ENCODE measurements at places on chromosomes 6 and 20.

DNA sequence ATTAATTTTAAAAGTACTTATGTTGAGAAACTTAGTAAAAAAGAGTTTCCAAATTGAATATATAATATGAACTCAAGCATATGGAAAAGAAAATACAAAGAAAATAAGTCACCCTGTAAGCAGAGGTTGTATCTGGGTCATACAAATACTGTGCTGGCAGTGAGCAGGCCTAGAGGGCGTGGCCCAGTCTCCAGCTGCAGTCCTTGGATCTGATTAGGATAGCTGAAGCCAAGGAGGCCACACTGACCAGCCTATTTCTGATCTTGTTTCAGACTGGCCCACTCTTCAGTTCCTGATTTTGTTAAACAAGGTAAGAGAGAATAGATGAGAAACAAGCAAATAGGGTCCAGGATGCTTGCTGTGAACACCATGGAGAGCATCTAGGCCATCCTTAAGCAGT lies 228.8 kb downstream of the EPM2A start:
- DNase-seq: no peak

- no peak for DNase-seq
These were observed 59.9 kb downstream of the NUDT3 start for GRCh38 chr6:34332251-34333198.

DNA sequence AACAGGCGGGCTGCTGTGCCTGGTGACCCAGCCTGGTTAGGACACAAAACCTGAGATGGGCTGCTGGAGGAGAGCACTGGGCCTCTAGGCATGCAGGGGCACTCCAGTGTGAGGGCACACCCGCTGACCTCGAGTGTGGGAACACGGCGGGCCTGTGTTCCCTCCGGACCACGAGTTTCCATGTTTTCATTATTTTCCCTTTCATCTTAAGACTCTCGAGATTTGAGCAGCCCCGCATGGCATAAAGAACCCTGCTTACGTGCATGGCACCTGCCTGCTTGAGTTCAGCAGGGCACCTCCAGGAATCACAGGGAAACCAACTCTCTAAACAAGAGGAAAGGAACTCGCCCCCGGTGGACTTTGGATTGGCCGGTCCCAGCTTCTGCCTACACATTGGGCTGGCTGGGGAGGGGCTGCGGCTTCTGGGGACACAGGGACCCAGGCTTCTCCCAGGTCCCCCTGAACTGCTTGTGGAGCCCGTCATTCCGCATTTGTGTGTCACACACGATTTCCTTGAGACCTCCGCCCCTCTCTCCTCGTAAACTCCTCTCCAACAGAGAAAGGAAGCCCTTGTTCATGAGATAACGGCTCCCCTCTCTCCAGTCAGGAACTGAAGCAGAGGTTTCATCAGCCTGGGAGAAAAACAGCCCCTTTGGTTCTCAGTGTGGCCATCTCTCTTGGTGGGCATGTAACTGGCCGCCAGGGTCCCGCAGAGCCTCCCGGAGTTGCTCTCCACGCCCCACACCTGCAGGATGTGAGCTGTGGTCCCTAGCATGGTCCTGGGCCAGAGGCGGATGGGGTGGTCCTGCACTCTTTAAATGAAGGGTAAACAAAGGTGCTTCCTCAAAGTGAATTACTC lies 181.8 kb downstream of the TTLL2 start:
- no peak for DNase-seq

DNA sequence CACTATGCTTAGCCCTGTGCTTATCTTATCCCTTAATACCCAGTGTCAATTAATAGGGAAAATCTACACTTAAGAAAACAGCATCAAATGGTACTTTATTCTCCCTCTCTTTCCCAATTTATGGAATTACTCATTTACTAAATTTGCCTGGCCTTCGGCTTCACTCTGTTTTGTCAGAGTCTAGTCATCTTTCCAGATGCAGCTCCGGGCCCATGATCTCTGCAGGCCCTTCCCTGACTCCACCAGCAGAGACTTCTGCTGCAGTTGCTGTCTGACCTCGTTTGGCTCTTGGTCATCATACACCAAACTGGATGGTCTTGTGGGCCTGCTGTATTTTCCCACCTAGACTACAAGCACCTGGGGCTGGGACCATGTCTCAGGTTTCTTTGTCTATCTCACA lies 27.4 kb downstream of the MRS2 start:
- no peak for DNase-seq

DNA sequence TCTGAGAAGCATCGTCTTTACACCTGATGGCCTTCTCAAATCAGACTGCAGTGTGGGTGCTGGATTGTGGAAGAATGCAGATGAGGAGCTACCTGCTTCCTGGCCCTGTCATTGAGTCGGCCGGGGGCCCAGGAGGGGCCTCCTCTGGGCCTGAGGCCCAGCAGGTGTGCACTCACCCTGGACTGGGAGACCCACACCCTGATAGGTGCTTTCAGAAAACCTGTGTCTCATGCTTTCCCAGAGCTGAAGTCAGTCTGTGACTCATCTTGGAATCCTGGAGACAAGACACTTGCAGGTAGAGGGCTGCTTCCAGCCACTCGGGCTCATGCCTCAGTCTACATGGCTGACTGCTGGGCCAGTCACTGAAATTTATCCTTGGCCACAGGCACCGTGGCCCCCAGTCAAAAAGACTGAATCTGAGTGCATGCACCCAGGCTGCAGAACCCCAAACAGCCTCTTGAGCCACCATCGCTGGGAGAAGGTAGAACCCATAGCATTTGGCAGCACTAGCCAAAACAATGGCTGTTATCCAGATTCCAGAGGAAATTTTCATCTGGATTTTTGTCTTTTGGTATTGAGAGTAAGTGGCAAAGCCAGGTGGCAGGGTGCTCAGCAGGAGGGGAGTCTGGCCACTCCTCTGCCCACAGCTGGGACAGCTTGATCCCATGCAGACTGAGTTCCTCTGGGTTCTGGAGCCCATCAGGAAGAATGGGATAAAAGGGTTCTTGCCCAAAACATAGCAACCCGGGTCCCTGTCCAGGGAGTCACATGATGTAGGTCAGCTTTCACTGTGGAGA lies 182.0 kb upstream of the CST7 start:
- DNase-seq: no peak

GRCh38 chr6:163543321-163543720 lies 128.8 kb downstream of the QKI start:
- DNase-seq: peak; percentile 86

DNA sequence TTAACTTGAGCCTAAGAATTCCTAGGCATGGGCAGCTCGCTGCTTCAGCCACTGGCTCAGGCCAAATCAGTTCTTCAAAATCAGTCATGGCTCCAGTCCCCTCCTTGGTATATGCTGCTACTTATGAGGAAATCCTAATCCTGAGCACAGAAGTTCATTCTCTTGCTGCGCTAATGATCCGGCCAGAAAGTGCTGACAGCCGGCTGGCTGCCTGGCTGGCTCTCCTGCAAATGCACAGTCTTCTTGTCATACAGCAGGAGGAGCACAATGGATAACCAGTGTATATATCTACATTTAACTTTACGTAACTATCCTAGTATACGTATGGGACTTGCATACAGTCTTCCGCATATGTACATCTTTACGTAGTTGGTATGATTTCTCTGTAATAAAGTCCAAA lies 500.8 kb downstream of the PRKN start:
- DNase-seq: no peak

GRCh38 chr6:41404182-41404845 lies 68.9 kb downstream of the NCR2 start:
- DNase-seq: no peak

DNA sequence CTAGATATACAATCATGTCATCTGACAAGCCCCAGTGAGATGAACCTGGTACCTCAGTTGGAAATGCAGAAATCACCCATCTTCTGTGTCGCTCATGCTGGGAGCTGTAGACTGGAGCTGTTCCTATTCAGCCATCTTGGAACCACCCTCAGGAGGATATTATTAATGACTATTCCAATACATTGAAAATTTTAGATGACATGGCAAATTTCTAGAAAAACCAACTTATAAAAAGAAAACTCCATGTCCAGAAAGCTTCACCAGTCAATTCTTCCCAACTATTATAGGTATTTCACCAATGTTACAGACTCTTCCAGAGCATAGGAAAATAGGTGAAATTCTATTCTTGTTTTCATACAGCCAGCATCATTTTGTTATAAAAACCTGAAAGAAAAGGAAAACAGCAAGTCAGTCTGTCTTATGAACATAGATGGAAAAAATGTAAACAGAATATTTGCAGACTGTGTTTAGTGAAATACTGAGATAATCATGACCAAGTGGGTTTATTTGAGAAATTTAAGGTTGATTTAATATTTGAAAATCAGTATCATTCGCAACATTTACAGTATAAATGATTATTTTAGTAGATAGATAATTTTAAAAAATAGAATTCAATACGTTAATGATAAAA lies 43.3 kb downstream of the ATRN start:
- no peak for DNase-seq

DNA sequence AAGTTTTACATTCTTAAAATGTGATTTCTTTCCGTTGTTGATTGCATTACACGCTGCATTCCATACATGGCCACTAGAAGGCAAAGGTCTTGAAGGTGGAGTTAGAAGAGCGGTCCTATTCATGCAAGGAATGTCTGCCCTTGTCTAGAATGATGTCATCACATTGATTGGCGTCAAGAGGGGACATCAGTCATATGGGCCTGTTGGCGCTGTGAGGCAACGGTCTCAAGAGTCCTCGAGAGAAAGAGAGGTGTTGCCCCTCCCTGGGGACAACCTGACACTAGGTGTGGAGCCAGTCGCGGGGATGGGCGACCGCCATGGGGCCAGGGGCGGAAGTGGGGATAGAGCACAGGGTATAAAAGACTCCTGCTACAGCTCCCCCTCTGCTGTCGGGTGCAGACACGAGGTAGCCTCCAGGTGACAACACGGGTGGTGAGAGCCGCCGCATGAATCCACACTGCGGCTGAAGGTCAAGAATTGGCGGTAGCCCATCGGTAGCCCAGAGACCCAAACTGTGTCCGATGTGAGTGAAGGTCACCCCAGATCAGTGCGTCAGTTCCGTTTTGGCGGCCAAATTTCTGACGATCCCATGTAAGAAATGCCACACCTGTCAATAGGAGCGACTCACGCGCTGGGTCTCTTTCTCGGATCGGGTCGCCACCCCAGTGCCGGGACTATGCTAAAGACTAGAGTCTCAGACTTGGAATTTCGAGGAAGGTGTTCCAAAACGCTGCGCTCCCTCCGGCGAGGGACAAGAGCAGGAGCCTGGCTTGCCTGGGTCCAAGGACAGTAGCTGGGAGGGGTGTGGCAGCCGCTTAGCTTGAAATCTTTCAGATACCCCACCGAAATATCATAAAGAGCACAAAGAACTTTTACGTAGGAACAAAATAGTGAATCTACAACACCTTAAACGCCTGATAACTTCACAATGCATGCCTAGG lies 93.2 kb upstream of the ZNF184 start:
- DNase-seq: no peak

DNA sequence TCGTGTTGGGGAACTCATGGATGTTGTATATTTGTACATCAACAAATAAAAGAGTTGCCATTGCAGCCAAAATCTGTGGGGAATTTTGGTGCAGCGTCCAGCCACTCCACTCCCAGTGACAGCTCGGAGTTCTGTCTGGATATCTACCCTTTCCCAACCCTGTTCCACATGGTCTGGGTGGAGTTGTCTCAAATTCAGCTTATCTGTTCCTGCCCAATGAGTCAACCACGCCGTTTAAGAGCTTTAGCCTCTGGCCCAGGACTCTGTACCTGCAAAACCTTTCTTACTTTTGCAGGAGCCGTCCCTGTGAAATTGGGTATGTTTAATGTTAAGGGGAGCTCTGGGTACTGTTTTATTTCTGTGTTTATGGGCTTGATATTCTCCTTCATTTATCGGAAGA lies 33.9 kb upstream of the OVOL2 start:
- no peak for DNase-seq

Data from NCI-H1436 treated with DMSO at 0.1 percent for 48 hours (cell line).